ENCODE measurements at places on chromosomes 6 and 20. TPM values are rescaled to one million over a fixed set of nuclear protein-coding genes. Genes with fewer than 3 reads are reported as not detected.

- DNase-seq: no peak
These were observed 115.3 kb upstream of the ID4 start for GRCh38 chr6:19721766-19722377.

DNA sequence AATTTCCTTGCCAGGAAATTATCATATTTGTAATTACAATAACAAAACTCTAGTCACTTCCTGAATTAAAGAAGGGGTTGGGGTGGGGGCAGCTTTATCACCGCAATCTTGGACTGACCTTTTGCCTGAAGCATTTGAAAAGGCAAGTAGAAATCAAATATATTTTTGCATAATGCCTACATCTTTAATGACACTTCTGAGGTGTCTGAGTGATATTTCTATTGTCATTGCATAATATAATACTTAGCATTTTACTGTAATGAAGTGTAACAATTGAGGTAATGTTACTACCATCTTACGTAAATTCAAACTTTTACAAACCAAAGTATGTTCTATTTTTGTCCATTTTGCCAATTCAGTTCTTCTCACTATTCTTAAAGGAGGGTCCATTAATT, 65.2 kb downstream of the SYNE1 start:
- DNase-seq: no peak

DNA sequence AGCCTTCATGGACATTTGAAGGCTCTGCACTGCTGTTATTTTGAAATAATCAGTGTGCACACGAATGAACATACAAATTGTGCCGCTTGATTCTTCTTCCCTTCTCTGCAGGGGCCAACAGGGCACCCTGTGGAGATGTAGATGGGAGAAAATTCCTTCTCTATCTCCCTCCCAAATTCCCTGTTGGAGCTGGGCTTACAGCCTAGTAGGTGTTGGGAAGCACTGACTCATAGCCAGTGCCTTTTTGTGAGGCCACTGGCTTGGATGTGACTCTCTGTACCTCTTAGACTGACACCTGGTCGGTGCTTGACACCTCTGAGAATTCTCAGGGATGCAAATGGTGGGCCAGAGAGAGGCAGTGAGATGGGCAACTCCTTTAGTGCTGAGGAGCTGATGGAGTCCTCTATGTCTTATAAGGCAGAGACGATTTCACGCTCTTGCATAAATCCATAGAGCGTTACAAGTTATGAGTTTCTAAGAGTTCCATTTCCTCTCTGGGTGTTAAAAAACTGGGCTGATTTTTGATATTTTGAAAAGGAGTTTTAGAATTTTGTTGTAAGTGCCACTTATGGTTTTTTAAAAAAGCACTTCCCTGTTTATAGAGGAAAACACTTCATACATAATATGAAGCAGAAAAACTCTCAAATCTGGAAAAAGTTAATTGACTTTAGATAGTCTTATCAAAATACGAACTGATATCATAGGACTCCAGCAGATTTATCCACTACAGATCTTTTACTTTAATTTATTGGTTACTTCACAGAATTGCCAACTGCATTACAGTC, 89.8 kb upstream of the MAP3K7 start:
- DNase-seq: no peak

Gene MYCT1
- polyA plus RNA-seq: 10.9 TPM

Gene TMEM63B
- 27.7 TPM for polyA plus RNA-seq

Gene SLC22A23
- 2.3 TPM for polyA plus RNA-seq

- DNase-seq: no peak
These were observed 49.7 kb upstream of the STK35 start for GRCh38 chr20:2051946-2052345.

- no peak for DNase-seq
These were observed 935.1 kb downstream of the KIF16B start for GRCh38 chr20:15637950-15638754.

DNA sequence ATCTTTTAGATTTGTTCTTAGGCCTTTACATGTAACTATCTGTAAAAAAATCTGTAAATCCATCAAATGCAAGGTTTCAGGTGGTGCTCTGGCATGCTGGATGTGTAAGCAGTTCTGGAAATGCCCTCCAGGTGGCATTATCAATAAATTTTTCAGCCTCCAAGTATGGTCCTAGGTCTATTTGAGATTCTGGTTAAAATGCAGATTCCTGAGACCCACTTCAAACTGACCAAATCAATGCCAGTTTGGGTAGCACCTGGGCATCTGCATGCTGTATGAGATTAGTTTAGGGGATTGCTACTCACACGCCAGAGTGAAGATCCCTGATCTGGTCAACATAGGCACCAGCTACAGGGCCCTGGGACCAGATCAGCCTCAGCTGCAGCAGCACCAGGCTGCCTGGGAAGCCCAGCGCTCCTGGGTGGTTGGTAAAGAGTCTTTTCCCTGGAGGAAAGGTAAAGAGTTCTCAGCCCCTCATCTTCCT, 507.3 kb upstream of the CITED2 start:
- DNase-seq: no peak

Measured in right cardiac atrium (tissue), 5 donors.